Activated CD4-positive, alpha-beta memory T cell treated with anti-CD3 and anti-CD28 coated beads, Interleukin-2, amount 10 ng/mL, durations not matched to agents 7 days and 5 days (primary cell): ENCODE measurements at places on chromosomes 12 and 14.

- no peak for DNase-seq
Observed at GRCh38 chr14:53355581-53356112, 202.5 kb upstream of the DDHD1 start.

DNA sequence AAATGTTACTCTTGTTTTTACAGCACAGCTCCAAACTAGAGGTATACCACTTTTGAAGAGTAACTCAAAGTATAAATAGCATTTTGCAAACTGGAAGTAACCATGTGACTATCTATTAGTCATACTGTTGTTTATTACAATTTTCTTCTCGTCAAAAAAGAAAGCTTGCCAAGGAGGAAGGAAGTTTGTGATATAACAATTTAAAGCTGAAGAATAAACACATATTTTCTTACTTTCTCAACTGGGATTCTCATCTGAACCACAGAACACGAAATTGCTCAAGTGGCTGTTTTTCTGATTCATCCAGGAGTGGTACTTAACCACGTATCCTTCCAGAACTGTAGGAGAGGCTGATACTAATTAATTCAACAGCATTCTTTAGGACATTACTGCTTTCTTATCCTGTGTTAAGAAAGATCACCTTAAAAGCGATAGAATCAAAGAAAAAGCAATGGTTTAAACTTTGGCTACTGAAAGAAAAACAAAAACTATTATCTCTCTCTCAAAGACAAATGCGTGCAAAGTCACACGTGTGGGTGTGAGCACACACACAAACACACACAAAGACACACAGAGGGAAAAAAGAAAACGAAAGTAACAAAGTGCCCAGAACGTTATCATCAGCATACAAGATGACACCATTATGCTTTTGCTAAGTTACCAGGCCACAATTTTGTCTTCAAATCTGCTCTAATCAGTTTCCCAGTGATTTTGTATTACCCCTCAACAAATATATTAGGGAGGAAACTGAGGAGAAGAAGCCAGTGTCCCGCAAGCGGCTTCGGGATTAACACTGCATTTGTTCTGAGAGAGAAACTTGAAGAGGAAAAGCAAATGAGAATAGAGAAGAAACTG, at the start of gene CLEC2B:
TSS of gene CLEC2B (minus strand) at position 48 of the 855 bp plus-strand sequence.
- DNase-seq = no peak

- DNase-seq = no peak
Observed at GRCh38 chr12:109641422-109641821, 67.8 kb downstream of the MVK start.

GRCh38 chr12:28512406-28512805, 322.1 kb downstream of the CCDC91 start:
- no peak for DNase-seq

GRCh38 chr14:79924551-79924950, 286.8 kb downstream of the DIO2 start:
- DNase-seq = no peak

DNA sequence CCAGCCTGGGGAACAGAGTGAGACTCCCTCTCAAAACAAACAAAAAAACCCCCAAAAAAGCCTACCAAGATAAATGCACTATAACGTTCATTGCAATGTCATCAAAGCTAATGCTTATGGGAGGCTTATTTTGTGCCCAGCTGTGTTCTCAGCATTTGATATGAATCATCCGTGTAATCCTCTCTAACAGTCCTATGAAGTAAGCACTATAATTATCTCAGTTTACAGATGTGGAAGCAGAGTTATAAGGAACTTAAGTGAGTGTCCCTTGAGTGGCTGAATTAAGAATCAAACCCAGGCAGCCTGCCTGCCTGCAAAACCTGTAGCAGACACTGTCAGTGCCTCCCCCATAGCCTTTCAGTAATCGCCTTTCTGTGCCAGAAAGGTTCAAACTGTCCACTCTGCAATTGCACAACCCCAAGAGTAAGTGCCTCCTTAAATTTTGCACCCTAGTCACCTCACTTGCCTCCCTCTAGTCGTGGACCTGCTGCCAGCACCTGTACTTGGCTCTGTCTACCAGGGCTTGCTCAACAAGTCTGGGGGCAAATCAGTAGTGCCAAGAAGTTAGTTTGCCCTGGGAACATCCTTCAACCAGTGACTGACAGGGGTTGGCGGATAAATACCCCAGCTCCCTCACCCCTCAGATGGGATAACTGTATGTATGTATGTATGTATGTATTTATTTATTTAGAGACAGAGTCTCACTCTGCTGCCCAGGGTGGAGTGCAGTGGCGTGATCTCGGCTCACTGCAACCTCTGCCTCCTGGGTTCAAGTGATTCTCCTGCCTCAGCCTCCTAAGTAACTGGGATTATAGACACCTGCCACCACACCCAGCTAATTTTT, 23.8 kb upstream of the PPP1CC start:
- DNase-seq = no peak

- peak; percentile 62 for DNase-seq
Observed at GRCh38 chr14:21748869-21749303, 75.3 kb upstream of the OR4E1 start.

GRCh38 chr14:101465795-101466448, 95.4 kb upstream of the DIO3 start:
- no peak for DNase-seq

GRCh38 chr14:46581036-46581671, 70.4 kb downstream of the RPL10L start:
- no peak for DNase-seq

DNA sequence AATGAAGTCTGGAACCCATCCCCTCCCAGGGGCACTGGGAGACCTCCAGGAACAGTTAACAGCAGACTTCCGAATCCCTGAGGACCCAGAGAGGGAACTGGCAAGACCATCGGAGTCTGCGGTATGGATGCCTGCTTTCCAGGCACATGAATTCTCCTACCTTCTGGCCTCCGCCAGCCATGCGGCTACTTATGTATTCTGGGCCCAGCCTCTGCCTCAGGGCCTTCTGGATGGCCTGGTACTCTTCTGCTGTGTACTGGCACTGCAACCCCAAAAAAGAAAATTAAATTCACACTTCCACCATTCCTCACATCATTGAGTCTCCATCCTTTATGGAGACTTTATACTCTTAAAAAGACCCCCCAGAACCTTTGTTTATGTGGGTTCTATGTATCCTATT, 18.4 kb downstream of the RAD52 start:
- DNase-seq = no peak

GRCh38 chr12:46154221-46154985, 114.4 kb downstream of the SLC38A1 start:
- DNase-seq = no peak

GRCh38 chr14:87996291-87996592, 3.3 kb upstream of the GALC start:
- no peak for DNase-seq

DNA sequence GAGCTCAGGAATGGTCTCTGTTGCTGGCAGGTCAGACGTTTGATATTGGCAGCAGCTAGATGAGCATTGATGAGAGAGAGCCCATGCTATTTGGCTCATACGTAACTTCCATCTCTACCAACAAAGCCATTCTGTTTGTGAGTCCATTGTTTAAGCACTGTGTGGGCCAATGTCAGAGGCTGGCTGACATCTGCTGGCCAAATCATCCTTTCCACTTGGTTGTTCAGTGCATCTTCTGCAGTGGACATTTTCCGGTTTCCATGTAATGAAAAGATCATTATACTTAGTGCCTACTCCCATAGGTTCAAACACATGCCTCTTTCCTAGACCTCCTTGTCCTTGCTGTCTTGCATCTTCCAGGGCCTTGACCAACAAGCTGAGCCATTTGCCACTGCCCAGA, 59.2 kb downstream of the IFT81 start:
- no peak for DNase-seq

- DNase-seq = no peak
Observed at GRCh38 chr14:54840336-54840735, 62.3 kb downstream of the GCH1 start.

- DNase-seq = no peak
Observed at GRCh38 chr12:3933819-3934192, 60.6 kb upstream of the PARP11 start.

DNA sequence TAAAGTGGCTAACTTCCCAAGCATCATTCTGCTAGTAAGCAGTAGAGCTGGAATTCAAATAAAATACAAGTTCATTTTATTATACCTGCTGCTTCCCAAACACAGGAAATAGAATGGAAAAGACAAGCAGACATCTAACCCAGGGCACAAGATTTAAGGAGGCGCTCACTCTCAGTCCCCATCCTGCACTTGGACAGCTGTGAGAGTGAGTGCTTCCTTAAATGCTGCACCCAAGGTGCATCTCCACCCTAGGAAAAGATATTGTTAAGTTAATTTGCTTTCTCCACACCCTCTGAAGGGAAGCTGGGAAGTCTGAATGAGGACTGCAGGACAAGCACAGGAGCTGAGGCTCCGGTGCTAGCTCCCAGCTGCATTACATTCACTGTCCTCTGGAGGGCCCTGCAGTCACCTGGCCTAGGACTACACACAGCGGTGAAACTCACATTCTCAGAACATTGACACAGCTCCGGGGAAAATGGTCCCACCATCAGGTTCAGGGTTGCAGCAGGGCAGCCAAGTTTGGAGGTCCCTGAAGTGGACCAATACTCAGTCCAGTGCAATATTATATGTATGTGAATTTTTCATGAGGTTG, 14.2 kb downstream of the HEBP1 start:
- DNase-seq = no peak

DNA sequence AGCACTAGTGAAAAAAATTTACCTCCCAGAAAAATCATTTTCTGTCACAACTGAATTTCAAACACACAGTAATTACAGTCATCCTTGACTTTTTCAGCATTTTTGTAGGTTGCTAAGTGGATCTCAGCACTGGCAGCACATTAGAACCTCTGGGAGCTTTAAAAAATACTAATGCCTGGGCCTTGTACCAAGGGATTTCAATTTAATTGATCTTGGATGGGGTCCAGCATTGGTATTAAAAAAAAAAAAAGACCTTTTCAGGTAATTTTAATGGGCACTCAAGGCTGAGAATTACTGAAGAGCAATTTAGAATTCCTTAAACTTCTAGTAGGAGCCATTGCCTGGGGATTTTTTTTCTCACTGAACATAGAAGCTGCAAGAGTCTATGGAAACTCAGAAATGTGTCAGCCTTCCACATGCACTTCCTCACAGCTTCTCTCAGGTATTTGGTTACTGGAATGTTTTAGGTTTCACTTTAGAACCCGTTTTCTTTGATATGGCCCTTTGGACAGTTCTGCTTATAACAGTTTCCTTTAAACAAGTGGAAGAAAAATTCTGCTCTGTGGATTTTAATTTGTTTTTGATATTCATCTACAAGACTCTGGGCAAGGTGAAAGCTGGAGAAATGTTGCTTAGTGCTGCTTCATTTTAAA, 88.5 kb upstream of the DACT1 start:
- no peak for DNase-seq

DNA sequence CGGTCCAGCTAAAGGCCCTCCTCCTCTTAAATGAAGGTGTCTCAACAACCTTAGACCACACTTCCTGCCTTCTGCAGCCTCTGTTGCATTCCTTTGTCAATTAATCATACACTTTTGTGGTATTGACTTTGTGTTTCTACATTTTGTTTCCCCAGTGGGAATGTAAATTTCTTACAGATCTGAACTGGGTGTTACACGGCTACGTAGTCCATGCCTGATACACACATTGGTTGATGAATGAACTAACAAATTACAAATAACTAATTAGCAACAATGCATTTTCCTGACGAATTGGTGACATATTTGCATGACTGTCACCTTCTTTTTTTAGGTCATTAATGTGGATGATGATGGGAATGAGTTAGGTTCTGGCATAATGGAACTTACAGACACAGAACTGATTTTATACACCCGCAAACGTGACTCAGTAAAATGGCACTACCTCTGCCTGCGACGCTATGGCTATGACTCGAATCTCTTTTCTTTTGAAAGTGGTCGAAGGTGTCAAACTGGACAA, 15.2 kb upstream of the CCT2 start:
- DNase-seq = no peak

GRCh38 chr14:21852061-21852664, 178.5 kb upstream of the OR4E1 start:
- DNase-seq = peak; percentile 78

DNA sequence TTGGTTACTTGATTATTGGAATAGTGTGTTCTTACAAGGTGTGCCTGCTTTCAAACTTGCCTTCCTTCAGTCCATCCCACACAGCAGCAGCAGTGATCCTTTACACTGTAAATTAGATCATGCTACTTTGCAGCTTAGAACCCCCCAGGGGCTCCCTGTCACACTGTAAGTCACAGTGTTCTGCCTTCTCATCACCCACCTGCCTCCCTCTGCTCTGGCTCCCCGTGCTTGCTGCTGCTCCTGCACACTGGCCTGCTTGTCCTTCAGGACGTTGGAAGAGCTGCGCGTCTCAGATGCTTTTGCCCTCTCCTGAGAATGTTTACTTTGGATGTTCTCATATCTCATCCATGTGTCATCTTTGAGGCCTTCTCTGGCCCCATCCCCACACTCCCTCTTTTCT, 27.3 kb downstream of the ZC3H14 start:
- no peak for DNase-seq

- DNase-seq = no peak
Observed at GRCh38 chr14:24254630-24255392, 8.2 kb downstream of the TGM1 start.

GRCh38 chr12:38919191-38919590, 13.8 kb upstream of the CPNE8 start:
- DNase-seq = no peak

DNA sequence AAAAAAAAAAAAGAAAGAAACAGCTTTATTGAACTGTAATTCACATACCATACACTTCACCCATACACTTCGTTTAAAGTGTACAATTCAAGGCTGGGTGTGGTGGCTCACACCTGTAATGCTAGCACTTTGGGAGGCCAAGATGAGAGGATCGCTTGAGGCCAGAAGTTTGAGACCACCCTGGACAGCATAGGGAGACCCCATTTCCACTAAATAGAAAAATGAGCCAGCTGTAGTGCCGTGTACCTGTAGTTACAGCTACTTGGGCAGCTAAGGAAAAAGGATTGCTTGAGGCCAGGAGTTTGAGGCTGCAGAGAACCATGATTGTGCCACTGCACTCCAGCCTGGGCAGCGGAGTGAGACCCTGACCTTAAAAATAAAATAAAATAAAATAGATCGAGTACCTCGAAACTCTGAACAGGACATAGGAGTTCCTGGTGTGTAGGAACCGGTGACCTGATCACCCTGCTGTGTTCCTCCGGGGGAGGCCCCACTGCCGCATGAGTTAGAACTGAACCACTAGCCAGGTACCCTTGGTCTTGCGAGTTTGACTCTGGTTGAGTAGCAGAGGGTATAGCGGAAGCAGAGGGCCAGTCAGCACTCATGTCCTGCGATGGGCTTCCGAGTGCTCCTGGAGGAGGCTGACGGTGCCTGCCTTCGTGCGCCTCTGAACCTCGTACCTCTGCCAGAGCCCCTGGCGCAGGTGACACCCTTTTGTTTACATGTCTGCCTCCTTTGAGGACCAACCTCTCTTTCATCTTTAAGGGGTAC, 80.0 kb downstream of the B4GALNT3 start:
- no peak for DNase-seq

DNA sequence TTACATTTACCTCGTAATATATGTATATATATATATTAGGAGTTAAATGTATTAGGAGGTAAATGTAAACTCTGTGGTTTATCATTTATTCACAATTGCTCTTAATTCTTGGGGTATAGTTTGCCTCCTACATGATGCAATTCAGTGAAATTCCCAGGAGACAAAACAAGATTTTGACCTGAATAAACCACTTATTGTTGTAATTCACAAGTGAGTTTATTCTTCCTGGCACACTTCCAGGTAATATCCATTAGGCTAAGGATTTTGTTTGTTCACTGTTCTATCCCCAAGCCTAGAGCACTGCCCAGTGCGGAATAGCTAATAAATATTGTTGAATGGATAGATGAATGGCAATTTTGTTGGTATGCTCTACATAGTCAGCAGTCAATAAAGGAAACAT, 3.0 kb downstream of the SMIM10L1 start:
- no peak for DNase-seq
